ENCODE measurements at places on chromosomes 2 and 18. TPM values are rescaled to one million over a fixed set of nuclear protein-coding genes. Genes with fewer than 3 reads are reported as not detected.

DSC2 gene
- total RNA-seq, result 2.8 TPM

ERFE gene
- total RNA-seq, result 0.65 TPM

MREG gene
- total RNA-seq, result 2.7 TPM

C2orf68 gene
- 11.1 TPM for total RNA-seq

RASGRP3 gene
- total RNA-seq, result 0.69 TPM

EVA1A gene
- 39.2 TPM for total RNA-seq

SP3 gene
- 81.3 TPM for total RNA-seq

PLCL1 gene
- total RNA-seq, result 1.5 TPM

C2orf72 gene
- total RNA-seq, result 1.1 TPM

MAP3K2 gene
- 50.2 TPM for total RNA-seq

GALNT14 gene
- 2.3 TPM for total RNA-seq

MYCN gene
- total RNA-seq, result not detected

ZNF516 gene
- 39.4 TPM for total RNA-seq

SEPTIN2 gene
- 575 TPM for total RNA-seq

C1QL2 gene
- total RNA-seq, result not detected

CAPN14 gene
- 0.14 TPM for total RNA-seq

COL3A1 gene
- total RNA-seq, result 14,422 TPM

SERPINB12 gene
- not detected for total RNA-seq

CNNM3 gene
- total RNA-seq, result 8.4 TPM

AP1S3 gene
- 12.6 TPM for total RNA-seq

ZNF519 gene
- 5.5 TPM for total RNA-seq

RNF125 gene
- total RNA-seq, result not detected

OR6B2 gene
- total RNA-seq, result not detected

RUFY4 gene
- total RNA-seq, result not detected

GPR155 gene
- total RNA-seq, result 6.6 TPM

ACKR3 gene
- total RNA-seq, result not detected

GPR45 gene
- total RNA-seq, result not detected

SLC4A5 gene
- total RNA-seq, result 0.83 TPM

SERPINB5 gene
- total RNA-seq, result not detected
